ENCODE measurements at places on chromosomes 3 and 15. TPM values are rescaled to one million over a fixed set of nuclear protein-coding genes. Genes with fewer than 3 reads are reported as not detected.
A peak's percentile ranks its signal among the peaks of the same experiment; 100 is the strongest.

- DNase-seq = no peak
- H3K4me3 ChIP-seq = no peak overlapping the region
- no peaks in the 10 kb centered on the region for H3K27me3 ChIP-seq
- H3K27ac ChIP-seq = no peak overlapping the region
- H3K4me1 ChIP-seq = no peaks in the 10 kb centered on the region
Observed at GRCh38 chr3:38960953-38961622, 90.7 kb downstream of the SCN11A start.

- no peak overlapping the region for H3K4me3 ChIP-seq
- H3K27ac ChIP-seq = no peak overlapping the region
- no peaks in the 10 kb centered on the region for H3K4me1 ChIP-seq
- H3K36me3 ChIP-seq = no peaks in the 10 kb centered on the region
Observed at GRCh38 chr15:39542385-39543065, 38.4 kb upstream of the THBS1 start.

DNA sequence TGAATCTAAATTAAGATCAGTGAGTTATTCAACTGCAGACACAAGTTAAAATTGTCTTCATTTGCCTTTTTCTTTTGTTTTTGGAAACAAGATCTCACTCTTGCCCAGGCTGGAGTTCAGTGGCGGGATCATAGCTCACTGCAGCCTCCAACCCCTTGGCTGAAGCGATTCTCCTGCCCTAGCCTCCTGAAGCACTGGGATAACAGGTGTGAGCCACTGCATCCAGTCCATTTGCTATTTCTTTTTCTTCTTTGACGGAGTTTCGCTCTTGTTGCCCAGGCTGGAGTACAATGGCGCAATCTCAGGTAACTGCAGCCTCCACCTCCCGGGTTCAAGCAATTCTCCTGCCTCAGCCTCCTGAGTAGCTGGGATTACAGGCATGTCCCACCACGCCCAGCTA, 10.3 kb downstream of the RNF168 start:
- no peak for DNase-seq
- peaks cover 9% of the 10 kb centered on the region for H3K36me3 ChIP-seq
- no peaks in the 10 kb centered on the region for H3K27me3 ChIP-seq
- no peak overlapping the region for H3K4me3 ChIP-seq
- no peaks in the 10 kb centered on the region for H3K4me1 ChIP-seq

- peaks cover 33% of the 10 kb centered on the region for H3K4me1 ChIP-seq
- no peaks in the 10 kb centered on the region for H3K27me3 ChIP-seq
- peak; percentile 67 for DNase-seq
- peak overlapping the region; percentile 55 for H3K27ac ChIP-seq
Observed at GRCh38 chr3:170049146-170050000, 11.6 kb downstream of the GPR160 start.

Gene LNP1
- 2.0 TPM for total RNA-seq

Gene ACTRT3
- 0.92 TPM for total RNA-seq

DNA sequence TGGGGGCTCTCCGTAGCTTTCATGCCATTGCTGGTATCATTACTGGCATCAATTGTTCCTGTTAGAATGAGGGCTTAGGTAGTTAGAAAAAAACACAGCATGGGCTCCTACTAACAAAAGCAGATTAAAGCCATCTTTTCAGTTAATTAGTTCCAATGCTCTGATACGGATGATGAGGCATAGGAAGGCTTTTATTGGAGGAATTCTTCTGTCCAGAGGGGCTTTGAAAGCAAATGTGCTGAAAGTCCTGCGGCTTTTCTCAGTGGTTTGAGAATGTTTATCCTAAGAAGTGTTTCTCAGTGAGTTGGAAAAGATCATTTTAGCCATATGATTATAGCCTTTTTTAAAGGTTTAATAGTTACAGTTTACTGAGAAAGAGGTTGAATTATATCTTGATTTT, 198.5 kb downstream of the THSD4 start:
- H3K36me3 ChIP-seq = no peaks in the 10 kb centered on the region
- H3K27ac ChIP-seq = no peak overlapping the region
- H3K27me3 ChIP-seq = no peaks in the 10 kb centered on the region

- DNase-seq = no peak
- H3K4me3 ChIP-seq = no peak overlapping the region
- no peaks in the 10 kb centered on the region for H3K4me1 ChIP-seq
- H3K27ac ChIP-seq = no peak overlapping the region
- no peaks in the 10 kb centered on the region for H3K36me3 ChIP-seq
- no peaks in the 10 kb centered on the region for H3K27me3 ChIP-seq
Observed at GRCh38 chr15:39747326-39747725, 35.3 kb downstream of the FSIP1 start.
